Activated T-helper 2 cell treated with anti-CD3 and anti-CD28 coated beads, Interferon-gamma antibody, Interleukin-2, Interleukin-4, amounts not matched to agents 10 μg/mL and 5 μg/mL and 100 μg/mL, durations not matched to agents 14 hours and 24 hours and 36 hours (primary cell): ENCODE measurements at places on chromosomes 5 and 9.

DNA sequence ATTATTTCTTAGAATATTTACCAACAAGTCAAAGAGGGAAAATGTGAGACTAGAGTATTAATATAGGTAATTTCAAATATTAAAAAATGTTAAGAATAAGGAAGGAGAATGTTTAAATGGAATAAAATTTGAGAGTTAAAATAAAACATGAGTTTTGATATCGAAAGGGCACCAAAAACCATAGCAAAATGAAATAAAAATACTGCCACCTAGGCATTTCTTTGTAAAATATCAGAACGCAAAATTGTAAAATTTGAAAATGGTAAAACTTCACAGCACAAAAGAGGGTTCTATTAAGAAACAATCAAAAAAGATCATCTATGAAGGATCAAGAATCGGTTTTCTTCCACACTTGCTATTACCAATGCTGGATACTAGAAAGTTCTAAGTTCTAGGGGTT lies 418.3 kb downstream of the TAF11L14 start:
- DNase-seq = no peak

GRCh38 chr9:107870927-107871680 lies 381.5 kb upstream of the KLF4 start:
- no peak for DNase-seq

GRCh38 chr5:16559702-16560101 lies 57.1 kb downstream of the RETREG1 start:
- no peak for DNase-seq

GRCh38 chr5:6792911-6793471 lies 79.8 kb downstream of the TENT4A start:
- DNase-seq = no peak

DNA sequence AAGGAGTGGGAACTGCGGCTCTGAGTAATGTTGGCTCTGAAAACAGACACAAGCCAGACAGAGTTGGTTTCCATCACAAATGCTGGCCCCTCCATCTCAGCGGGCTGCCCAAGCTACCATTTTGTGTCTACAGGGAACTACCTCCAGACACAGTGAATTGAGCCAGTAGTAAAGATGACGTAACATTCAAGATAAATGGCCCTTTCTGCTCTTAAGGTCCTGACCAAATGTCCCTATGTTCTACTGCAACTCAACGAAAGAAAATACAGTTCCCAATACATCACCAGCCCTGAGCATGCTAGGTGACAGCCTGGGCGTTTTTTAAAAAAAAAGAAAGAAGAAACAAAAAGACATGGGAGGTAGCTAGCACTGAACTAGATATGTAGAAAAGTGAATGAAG lies 227.8 kb upstream of the RASEF start:
- no peak for DNase-seq

- DNase-seq = no peak
Observed at GRCh38 chr5:65961633-65962032, 35.3 kb downstream of the ERBIN start.

DNA sequence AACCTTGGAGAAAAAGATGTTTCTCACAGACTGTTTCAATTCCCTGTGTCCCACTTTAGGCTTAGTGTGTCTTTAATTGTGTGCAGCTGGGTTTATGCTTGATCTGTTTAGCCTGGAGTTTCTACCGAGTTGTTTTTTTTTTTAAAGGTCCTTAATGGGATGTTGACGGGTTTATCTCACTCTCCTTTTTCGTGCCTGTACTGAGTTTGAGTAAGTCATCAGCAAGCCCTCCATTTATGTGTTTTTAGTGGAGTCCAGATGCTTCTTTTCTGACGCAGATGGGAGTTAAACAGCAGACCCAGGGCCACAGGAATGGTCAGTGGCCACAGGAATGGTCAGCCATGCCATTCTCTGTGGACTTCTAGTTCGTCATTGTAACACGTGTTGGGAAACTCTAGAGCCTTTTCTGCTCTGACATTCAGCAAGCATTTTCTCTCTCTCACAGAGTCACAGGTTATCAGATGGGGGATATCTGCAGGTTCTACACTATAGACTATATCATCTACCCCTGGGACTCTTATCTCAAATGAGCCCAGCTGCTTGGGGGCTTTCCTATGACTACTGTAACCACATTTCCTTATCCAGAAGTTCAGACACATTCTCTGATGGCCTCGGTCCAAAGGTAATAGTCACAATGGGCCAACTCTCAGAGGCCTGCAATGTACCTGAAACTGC lies 190.5 kb downstream of the TTLL11 start:
- no peak for DNase-seq

- peak; percentile 65 for DNase-seq
Observed at GRCh38 chr5:54902791-54903473, 82.5 kb downstream of the ESM1 start.

- DNase-seq = no peak
Observed at GRCh38 chr5:136682986-136683385, 317.6 kb upstream of the TRPC7 start.

GRCh38 chr9:101307051-101307450 lies 77.8 kb downstream of the BAAT start:
- no peak for DNase-seq

GRCh38 chr9:36163786-36164170 lies 5.4 kb upstream of the CCIN start:
- no peak for DNase-seq

DNA sequence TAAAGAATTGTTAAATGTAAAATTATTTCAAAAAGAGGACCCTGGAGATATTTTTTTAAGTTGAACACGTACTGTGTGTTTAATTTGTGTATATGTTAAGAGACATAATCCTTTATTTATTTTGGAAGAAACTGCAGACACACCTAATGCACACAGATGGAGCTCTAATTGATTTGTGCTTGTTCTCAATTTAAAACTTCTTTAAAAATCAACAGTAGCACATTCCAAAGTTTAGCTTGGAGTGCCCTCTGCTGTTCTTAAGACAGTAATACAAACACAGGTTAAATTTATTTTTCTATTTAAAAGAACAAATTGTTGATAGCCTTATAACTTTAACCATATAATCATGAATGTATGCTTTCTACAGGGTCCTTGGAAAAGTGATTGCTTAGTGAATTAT lies 277.6 kb upstream of the ADAMTS16 start:
- DNase-seq = no peak

DNA sequence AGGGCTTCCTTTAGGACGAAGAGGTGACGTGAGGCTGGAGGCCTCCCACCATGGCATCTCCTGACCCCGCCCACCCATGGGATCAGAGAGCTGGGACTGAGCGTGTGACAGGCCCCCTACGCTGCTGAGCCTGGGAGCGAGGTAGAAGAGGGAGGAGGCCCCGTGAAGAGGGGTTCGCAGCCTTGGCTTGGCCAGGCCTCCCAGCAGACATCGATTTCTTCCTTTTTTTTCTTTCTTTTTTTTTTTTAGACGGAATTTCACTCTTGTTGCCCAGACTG lies 39.5 kb downstream of the PTGES start:
- DNase-seq = no peak

GRCh38 chr9:91855196-91855595 lies 94.8 kb downstream of the ROR2 start:
- no peak for DNase-seq

DNA sequence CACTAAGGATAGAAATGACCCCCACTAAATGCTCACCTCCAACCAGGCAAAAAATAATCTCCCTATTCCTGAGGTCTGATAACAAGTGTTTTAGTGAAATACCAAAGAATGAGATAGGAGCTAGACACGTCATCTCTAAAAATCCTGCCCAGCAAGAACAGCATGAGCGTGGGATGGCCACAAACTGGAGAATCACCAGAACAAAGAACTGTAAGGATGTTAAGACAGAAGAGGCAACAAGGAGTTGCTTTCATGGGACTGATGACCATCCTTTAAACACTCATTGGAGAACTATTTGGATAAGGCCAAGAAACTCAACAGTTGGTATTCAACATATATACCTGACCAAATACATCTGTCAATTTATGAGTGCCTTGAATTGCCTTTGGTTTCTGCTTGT lies 113.7 kb downstream of the RASEF start:
- DNase-seq = no peak

GRCh38 chr5:159560088-159560487 lies 229.8 kb upstream of the IL12B start:
- DNase-seq = no peak

DNA sequence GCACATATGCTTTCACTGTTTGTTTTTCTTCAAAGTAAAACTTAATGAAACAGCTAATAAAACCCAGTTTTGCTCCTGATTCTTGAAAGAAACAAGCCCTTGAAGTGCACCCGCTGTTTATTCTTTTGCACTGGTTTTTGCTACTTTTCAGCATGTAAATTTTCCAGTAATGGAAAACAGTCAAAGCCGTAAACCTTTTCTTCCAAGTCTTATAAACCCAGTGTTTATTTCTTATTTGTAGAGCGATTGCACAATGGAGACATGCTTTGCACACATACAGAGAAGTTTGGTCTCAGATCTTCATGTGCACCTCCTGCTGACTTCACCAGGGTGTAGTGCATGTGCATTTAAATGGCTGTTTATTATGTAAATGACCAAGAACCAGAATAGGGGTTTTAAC lies 51.8 kb downstream of the ATG10 start:
- DNase-seq = no peak

GRCh38 chr5:68962757-68963484 lies 130.9 kb upstream of the SLC30A5 start:
- no peak for DNase-seq

- no peak for DNase-seq
Observed at GRCh38 chr5:11985993-11986392, 81.7 kb upstream of the CTNND2 start.

DNA sequence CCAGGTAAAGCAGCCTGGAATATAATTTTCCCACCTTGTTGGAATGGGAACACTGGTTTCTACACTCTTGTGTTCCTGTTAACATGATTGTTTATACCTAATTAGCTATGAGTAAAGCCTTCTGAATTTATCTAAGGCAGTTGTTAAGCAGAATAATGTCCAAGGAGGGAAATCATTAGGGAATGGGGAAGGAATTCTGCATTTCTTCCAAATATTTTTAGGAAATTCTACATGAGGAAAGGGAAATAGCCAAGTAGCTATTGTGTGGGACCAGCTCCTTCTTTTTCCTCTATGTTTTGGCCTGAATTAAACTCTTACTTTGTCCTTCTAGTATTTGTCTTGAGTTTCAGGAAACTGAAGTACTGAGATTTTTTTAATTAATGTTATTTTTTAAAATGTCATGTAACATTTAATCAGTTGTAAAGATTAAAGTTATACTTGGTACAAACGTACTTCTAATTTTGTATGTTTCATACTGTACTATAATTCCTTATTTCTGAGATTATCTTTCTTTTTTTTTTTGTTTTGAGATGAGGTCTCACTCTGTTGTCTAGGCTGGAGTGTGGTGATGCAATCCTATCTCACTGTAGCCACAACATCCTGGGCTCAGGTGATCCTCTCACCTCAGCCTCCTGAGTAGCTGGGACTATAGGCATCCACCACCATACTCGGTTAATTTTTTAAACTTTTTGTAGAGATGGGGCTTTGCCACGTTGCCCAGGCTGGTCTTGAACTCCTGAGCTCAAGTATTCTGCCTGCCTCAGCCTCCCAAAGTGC lies 28.5 kb downstream of the ANKDD1B start:
- no peak for DNase-seq

- no peak for DNase-seq
Observed at GRCh38 chr9:31114346-31114745, 1270.1 kb upstream of the ACO1 start.

DNA sequence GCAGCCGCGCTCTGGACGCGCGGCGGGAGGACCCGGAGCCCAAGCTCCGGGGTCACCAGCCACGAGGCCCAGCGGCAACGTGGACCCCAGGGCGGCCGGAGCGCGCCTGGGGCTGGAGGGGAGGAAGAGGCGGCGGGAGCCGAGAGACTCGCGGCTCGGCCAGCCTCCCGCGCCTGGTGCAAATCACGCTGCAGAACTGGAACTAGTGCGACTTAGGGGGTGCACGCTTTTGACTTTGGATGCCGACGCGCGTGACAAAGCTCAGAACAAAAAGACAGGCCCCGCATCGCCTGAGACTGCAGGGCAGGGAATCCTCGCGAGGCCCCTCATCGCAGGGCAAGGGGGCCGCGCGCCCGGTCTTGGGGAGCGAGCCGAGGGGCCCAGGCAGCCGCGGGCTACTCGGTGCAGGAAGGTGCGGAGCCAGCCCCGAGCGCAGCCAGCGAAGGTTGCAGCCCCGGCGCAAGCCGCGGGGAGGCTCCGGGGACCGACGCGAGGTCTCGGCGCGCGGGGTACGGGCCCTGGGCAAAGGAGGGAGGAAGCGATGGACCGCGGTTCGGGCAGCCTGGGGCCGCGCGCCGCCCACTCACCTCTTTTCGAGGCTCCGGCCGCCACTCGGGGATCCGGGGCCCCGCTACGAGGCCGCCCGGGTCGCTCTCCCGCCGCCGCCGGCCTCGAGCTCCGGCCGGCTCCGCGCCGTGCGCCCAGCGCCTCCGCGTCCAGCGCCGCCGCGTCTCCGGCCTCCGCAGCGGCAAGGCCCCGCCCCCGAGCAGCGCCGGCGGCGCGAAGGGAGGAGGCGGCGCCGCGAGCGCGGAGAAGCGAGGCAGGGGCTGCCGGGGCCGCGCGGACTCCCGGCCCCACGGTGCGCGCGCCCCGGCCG lies at the start of gene GOLM1:
GOLM1 (minus strand) TSS at position 735 of the 877 bp plus-strand sequence. CDS start 20,238 bp downstream, outside the sequence.
- DNase-seq = peak; percentile 19

GRCh38 chr9:107707428-107707837 lies 217.9 kb upstream of the KLF4 start:
- DNase-seq = no peak

DNA sequence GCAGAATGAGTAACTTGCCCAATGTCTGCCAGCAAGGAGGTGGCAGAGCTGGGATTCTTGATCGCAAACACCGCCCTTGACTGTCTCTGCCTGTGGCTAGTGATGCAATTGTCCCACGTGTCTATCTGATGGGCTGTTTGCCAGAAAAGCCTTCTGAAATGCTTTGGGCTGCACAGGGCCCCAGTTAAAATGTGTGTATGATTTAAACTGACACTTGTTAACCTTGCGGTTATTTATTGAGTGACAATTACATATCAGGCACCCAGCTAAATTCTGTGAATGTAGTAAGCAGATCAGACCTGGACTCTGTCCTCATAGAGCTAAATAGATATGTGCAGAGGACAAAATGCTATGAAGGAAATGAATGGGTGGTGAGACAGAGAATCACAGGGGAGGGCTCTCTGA lies 11.6 kb upstream of the IL12B start:
- peak; percentile 28 for DNase-seq

- no peak for DNase-seq
Observed at GRCh38 chr9:90420768-90421513, 221.7 kb downstream of the DIRAS2 start.

- DNase-seq = no peak
Observed at GRCh38 chr9:115357821-115358220, 239.9 kb upstream of the TNC start.

GRCh38 chr9:5449521-5450358 lies 602 bp upstream of the CD274 start:
- DNase-seq = no peak

- DNase-seq = no peak
Observed at GRCh38 chr9:124290743-124291554, 33.2 kb downstream of the NEK6 start.

GRCh38 chr5:116573279-116573701 lies 1.3 kb downstream of the SEMA6A start:
- DNase-seq = no peak

GRCh38 chr9:93268551-93269314 lies 84.8 kb downstream of the WNK2 start:
- DNase-seq = peak; percentile 7
